ENCODE measurements at places on chromosomes 4 and X.

DNA sequence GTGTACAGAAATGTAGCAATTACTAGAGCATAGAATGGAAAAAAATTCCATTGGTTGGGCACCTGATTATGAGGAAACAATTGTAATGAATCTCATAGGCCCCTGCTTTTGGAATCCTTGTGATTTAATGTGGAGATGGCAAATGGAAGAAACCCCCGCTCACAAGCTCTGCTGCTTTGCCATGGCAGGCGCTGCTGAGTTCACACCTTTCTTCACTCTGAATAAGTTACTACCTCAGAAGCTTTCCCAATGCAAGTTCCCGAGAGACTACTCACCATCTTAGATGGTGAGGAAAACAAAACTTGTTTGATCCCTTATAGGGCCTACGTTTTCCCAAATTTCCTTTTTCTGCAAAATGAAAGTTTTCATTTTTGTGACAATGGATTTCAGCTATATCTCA is 266.6 kb upstream of the TAPT1 start:
- no peaks in the 10 kb centered on the region for H3K27me3 ChIP-seq
- H3K36me3 ChIP-seq, result no peaks in the 10 kb centered on the region
- H3K4me3 ChIP-seq, result no peak overlapping the region

- no peak overlapping the region for H3K27ac ChIP-seq
- H3K36me3 ChIP-seq, result no peaks in the 10 kb centered on the region
- H3K27me3 ChIP-seq, result no peaks in the 10 kb centered on the region
- H3K4me1 ChIP-seq, result no peaks in the 10 kb centered on the region
- no peak for DNase-seq
Observed at GRCh38 chrX:21708116-21708515, 49.8 kb downstream of the SMPX start.

DNA sequence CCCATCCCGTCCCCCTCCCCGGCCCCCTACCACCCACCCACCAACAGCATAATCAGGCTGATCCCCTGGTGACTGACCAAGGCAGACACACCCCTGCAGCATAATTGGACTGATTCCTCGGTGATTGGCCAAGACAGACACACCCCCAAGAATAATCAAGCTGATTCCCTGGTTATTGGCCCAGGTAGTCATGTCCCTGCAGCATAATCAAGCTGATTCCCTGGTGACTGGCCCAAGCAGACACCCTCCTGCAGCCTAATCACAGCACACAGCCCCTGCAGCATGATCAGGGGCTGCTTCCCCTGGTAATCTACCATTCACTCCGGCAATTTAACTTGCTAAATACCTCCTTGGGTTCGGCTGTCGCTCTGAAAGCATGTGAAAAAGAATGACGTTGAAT is 47.5 kb upstream of the STS start:
- H3K4me3 ChIP-seq, result no peak overlapping the region
- H3K27me3 ChIP-seq, result no peaks in the 10 kb centered on the region
- no peaks in the 10 kb centered on the region for H3K36me3 ChIP-seq
- DNase-seq, result no peak
- peaks cover 8% of the 10 kb centered on the region for H3K4me1 ChIP-seq

DNA sequence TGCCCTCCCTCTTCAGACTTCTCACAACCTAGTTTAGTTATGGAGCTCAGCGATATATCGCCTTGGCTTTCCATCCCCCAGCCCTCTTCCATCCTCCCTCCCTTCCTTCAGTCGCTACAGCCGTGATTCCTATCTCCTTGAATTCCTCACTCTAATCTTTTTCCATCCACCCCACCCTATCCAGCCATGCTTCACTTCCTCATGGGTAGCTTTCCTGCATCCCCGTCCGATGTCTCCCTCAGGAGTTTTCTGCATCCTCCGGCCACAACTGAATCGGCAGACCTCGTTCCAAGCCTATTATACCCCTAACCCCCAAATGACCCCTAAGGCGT is 456 bp downstream of the SNX12 start:
- no peaks in the 10 kb centered on the region for H3K27me3 ChIP-seq
- H3K27ac ChIP-seq, result peak overlapping the region; percentile 56
- no peaks in the 10 kb centered on the region for H3K36me3 ChIP-seq
- DNase-seq, result no peak

DNA sequence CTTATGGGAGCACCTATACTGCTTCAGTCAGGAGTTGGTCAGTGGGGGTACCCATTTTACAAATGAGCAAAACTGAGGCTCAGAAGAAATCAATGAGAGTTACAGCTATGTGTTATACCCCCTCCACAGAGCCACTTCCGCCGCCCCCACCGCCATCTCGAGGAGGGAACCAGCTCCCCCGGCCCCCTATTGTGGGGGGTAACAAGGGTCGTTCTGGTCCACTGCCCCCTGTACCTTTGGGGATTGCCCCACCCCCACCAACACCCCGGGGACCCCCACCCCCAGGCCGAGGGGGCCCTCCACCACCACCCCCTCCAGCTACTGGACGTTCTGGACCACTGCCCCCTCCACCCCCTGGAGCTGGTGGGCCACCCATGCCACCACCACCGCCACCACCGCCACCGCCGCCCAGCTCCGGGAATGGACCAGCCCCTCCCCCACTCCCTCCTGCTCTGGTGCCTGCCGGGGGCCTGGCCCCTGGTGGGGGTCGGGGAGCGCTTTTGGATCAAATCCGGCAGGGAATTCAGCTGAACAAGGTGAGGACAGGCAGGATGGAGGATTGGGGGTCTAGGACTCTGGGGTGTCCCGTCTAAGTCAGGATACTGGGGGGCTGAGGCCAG is 5.0 kb downstream of the WAS start:
- H3K27me3 ChIP-seq, result no peaks in the 10 kb centered on the region
- DNase-seq, result no peak
- H3K36me3 ChIP-seq, result no peaks in the 10 kb centered on the region
- H3K27ac ChIP-seq, result no peak overlapping the region
- H3K4me1 ChIP-seq, result no peaks in the 10 kb centered on the region

DNA sequence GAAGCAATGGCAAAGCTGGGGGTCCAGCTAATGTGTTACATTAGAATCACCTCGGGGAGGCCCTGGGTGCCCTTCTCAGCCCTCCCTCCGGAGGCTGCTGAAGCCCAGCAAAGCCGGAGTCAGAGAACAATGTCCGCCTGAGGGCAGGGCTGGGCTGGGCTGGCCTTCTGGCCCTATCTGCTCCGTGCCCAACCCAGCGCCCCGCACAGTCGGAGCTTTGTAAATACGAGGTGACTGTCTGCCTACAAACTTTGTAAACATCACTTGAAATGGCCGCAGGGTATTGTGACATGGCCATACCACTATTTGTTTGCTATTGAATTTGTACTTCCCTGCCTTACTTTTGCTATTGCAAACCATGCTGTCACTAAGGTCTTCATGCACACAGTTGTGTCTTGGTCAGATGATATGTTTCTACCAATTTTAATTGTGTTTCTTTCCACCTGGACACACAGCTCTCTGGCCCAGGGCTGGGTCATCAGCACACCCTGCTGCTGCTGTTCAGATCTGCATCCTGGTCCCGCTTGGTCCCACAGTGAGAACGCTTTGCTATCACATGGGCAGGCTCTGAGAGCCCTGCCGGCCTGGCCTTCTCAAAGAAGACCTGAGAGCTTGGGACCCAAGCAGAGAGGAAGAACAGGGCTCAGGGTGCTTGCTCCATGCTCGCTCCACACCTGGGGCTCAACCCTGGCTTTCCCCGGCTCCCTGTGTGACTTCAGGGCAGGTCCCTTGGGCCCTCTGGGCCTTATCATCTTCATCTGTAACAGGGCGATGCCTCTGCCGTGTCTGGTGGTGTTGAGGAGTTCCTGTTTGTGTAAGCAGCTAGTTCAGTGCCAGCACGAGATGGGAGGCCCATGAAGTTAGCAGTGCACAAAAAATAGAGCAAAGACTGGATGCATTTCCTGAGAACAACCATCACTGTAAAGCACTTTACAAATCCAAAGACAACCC is 2.3 kb downstream of the S100P start:
- H3K4me1 ChIP-seq, result no peaks in the 10 kb centered on the region
- no peaks in the 10 kb centered on the region for H3K27me3 ChIP-seq
- no peak for DNase-seq
- H3K36me3 ChIP-seq, result no peaks in the 10 kb centered on the region
